GM12864 (cell line): ENCODE measurements at places on chromosomes 3 and 15.

DNA sequence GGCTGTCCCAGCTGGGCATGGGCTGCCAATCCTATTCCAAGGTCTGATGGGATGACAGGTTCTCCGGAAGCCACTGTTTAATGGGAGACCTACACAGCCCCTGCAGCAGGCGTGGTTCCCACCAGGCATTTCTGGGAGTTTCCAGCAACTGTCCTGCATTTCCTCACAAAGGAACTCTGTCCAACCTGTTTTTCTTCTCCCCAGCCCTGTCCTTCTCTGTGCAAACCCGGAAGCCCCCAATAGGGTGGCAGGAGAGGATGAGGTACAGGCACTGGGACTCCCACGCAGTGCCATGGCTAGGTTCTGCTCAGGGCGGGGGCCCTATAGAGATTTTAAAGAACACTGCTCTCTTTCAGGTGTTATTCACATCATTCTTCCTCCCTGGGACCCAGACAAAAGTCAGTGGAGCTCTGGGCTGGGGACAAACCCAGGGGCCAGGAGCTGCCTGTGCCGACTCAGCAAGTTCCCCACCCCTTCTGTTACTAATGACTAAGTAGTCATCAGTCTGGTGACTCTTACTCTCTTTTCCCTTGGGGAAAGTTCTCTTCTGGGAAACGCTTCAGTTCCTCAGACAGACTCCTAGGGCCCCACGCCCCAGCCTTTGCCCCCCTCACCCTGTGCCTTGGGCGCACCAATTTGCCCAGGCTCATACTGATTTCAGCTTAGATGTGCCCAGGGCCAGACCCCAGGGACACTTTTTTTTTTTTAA lies 97.7 kb downstream of the CD47 start:
- DNase-seq = no peak

DNA sequence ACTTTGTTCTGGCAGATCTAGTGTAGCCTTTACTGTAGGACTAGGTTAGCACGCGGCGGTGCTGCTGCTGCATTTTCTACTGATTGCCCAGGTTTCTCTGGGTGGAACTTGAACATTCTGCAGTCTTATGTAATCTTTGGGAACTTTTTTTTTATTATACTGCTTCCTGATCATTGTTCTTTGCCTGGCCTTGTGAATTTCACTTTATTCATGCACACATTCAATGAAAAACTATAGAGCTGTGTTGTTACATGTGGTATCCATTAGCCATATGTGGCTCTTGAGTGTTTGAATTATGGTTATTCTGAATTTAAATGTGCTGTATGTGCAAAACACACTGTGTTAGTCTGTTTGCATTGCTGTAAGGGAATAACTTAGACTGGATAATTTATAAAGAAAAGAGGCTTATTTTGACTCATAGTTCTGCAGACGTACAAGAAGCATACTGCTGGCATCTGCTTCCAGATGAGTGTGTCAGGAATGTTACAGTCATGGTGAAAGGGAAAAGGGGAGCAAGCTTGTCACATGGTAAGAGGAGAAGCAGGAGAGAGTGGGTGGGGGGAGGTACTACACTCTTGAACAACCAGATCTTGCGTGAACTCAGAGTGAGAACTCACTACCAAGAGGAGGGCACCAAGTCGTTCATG lies 26.5 kb downstream of the MEF2A start:
- DNase-seq = no peak

DNA sequence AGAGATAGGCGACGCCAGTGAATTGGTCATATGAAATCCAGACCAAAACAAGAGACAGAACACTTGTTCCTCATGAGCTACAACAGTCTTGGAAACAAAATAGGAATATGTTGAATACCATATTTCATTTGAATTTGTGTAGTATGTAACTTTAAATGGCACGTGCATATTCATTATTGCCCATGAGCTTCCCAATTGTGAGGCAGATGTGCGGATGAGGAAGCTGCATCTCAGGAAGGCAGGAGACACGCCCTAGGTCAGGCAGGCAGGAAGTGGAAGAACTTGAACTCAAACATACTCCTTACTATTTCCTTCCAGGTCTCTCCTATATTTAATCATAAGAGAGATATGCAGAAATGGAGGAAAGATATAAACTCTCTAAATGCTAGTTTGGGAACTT lies 106.8 kb upstream of the SLC2A2 start:
- no peak for DNase-seq

- no peak for DNase-seq
Measured at GRCh38 chr3:186589121-186589520, 18.6 kb downstream of the DNAJB11 start.

DNA sequence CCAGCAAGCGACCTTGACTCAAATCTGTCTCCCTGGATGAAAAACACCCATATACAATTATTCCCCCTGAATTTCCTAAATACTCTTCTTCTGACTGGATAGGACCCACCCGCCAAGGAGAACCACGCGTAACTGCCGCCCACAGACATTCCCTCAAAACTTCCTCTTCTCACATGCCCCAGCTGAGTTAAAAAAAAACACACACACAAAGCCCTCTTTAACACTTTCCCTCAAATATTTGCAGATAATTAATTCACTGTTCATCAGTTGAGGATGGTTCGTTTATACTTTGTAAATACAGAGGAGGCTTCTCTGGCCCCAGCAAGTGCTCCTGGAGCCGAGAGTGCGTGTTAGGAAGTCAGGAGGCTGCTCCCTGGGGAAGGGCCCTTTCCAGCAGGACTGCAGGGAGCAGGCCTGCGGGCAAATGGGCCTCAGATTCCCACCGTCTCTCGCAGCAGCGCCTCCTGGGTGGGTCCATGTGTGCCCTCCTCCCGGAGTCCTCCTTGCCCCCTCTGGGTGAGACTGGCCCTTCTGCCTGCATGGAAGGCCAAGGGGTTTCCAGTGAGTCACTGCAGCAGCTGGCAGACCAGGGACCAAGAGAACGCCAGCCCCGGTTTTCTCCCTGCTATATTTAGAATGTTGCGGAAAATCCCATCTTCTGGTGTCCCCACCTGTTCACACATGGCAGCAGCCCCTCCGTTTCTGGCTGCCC lies 46.8 kb downstream of the MGLL start:
- no peak for DNase-seq

DNA sequence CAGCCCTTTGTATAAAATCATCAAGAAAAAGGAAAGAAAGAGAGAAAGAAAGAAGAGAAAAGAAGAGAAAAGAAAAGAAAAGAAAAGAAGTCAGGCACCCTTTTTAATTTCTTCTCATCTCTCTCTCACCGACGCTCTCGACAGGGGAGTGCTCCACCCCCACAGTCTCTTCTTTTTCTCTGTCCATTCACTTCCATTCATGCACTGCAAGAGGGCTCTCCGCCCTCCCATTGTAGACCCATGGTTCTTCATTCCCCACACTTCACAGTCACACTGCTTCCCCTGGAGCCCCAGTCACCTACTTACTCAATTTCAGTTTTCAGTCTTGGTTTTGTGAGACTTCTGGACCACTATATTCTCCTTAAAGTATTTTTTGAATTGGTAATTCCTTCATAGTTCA lies 254.7 kb downstream of the SOX2 start:
- DNase-seq = no peak

GRCh38 chr3:11658180-11658579 lies 14.5 kb upstream of the VGLL4 start:
- DNase-seq = no peak

- DNase-seq = no peak
Measured at GRCh38 chr3:102194760-102195159, 240.1 kb upstream of the ZPLD1 start.

DNA sequence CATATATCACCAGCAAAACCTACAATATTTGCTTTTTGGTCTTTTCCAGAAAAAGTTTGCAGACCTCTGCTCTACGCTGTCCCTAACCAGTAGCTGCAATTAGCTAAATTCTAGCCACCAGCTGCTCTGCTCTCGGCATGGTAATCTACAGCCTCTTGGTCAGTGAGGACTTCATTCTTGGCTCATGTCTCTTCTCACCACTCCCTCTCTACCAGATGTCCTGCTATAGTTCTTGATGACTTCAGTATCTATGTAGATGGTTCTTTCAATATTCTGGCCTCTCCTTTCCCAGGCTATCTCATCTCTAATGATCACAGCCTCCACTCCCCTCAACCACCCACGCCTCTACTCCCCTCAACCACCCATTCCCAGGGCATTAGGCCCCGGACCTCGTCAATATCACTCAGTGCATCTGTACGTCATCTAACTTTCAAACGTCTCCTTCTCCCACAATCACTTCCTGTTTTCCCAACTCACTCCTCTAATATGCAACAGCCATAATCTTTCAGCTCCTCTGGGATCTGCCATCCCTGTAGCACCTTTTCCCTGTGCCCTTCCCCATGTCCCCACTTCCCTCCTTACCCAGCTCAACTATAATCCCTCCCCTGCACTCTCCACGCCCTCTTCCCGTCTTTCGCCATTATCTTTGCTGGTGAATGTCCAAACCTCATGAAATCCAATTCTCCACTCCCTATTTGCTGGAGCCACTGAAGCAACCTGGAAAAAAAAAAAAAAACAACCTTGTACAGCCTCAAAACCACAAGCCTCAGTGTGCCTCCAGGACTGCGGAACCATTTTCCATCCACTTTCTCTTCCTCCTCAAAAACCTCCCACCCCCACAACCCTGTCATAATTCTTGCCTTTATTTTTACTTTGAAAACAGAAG lies 429.4 kb upstream of the PROK2 start:
- no peak for DNase-seq

DNA sequence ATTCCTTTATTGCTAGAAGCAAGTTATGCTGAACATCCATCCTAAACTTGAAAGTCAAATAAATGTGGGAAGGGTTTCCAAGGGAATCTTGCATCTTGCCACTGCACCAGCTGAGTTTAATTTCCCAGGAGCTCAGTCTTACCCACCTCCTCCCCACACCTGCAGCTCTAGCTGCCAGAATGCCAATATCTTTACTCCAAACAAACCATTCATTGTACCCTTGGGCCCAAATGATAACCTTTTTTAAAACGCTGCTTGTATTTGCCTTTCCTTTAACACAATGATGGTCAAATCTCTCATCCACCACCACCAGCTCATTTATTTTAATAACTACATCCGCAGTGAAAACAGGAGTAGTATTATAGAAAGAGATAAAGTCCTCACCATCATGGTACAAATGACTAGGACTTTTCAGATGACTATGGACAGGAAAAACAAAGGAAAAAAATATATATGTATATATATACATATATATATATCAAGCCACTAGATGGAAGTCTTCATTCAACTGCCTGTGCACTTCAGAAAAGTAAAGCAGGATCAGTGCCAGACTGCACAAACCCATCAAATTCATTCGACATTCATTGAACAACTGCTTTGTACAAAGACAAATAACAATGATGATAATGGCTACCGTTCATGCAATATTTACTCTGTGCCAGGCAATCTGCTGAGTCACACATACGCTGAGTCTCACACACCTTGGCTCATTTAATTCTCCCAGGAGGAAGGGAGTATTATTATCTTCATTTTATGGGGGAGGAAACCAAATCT lies 44.0 kb downstream of the BFSP2 start:
- no peak for DNase-seq

DNA sequence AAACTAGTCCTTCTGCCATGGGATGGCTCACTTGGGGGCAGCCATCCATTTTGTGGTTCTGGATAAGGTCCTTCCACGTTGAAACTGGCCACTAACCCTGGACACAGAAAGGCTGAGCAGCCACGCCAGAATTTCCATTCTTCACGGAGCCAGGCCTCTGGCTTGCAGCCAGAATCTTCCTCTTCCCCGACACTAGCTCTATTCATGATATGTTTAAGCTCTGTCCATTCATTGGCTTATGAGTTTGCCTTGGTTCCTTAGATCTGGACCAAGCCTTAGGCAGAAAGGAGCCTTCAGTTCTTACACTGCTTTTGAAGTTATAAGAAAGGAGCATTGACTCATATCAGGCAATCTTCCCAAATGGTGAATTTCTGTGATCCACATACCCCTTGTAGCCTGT lies 288.4 kb upstream of the GOLGA6L4 start:
- DNase-seq = no peak

- DNase-seq = no peak
Measured at GRCh38 chr3:46998121-46998851, 18.8 kb downstream of the NBEAL2 start.

GRCh38 chr15:35477312-35478262 lies 68.4 kb downstream of the DPH6 start:
- DNase-seq = no peak

DNA sequence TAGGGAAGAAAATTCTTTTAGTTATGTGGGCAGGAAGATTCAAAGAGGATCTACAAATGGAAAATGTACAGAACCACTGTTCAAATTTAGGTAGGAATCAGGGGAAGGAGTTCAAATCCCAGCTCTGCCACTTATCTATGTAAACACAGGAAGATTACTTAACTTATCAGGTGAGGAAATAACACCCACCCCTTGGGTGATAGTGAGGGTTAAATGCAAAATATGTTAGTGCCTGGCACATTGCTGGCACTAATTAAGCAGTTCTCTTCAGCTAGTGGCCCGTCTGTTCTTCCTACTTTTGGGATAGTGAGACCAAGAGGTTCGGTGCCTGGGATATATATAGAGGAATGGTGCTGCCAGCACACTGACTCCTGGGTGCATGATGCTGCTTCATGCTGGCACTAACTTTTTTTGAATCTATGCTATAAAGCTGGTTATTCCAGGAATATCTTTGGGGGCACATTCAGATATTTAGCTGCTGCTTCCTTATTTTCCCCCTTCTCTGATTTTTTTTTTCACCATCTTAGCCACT lies 83.8 kb downstream of the XRN1 start:
- no peak for DNase-seq

- no peak for DNase-seq
Measured at GRCh38 chr3:141092663-141093062, 41.5 kb downstream of the SPSB4 start.

GRCh38 chr3:63370094-63370493 lies 92.0 kb downstream of the SYNPR start:
- no peak for DNase-seq
